Ascending aorta (tissue), 2 donors: ENCODE measurements at places on chromosomes 6 and 20. TPM values are rescaled to one million over a fixed set of nuclear protein-coding genes. Genes with fewer than 3 reads are reported as not detected.

DNA sequence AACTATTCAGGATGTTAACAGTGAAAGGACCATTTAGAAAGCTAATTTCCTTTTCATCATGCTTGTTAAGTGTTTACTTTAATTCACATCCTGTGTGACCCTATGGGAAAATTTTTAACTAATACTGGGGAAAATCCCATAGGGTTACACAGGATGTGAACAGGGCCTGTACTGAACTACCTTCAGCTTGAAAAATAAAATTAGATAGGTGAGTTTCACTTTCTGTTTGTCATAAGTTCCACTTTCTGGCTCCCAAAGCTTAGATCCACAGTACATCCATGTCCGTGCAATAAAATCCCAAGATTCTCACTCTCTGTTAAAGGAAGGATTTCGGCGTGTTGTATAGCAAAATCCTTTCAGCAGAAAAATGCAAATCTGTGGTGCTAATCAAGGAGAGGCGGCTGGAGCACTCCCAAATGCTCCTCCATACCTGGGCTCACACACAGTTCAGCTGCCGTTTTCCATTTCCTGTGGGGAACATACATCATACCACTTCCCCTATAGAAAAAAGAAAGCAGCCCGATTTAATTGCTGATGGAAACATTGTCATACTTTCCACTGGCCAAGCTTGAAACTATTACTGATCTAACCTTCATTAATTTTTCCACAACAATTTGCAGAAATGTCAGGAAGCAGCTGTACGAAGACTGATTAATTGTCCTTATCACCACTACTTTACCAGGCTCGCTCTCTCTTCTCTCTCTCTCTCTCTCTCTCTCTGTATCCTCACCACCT lies 125.2 kb downstream of the HIVEP2 start:
- no peak for DNase-seq

Gene DLL1
- 16.5 TPM for total RNA-seq

GRCh38 chr20:13029687-13030375 lies 21.1 kb downstream of the SPTLC3 start:
- peak; percentile 70 for DNase-seq

Gene MAFB
- total RNA-seq: 84.6 TPM

Gene HS3ST5
- not detected for total RNA-seq

GRCh38 chr6:45047573-45047972 lies 280.6 kb upstream of the RUNX2 start:
- DNase-seq: no peak

GRCh38 chr20:37898233-37899104 lies 4.5 kb upstream of the VSTM2L start:
- no peak for DNase-seq

- DNase-seq: no peak
Measured at GRCh38 chr6:29603930-29604329, 19.0 kb downstream of the OR2H2 start.

Gene BCAS4
- 0.85 TPM for total RNA-seq

DNA sequence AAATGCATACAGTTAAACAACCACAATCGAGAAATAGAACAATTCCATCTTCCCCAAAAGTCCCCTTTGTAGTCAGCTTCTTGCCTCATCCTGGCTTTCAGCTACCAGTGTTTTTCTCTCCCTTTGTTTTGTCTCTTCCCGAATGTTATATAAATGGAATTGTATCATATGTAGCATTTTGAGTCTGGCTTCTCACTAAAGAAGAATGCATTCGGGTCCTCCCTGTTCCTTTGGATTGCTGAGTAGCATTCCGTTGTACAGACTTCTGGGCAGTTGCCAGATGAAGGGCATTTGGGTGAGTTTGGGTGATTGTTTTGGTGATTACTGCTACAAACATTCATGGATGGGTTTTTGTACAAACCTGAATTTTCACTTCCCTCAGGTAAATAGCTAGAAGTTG lies 27.8 kb downstream of the PRPH2 start:
- no peak for DNase-seq

DNA sequence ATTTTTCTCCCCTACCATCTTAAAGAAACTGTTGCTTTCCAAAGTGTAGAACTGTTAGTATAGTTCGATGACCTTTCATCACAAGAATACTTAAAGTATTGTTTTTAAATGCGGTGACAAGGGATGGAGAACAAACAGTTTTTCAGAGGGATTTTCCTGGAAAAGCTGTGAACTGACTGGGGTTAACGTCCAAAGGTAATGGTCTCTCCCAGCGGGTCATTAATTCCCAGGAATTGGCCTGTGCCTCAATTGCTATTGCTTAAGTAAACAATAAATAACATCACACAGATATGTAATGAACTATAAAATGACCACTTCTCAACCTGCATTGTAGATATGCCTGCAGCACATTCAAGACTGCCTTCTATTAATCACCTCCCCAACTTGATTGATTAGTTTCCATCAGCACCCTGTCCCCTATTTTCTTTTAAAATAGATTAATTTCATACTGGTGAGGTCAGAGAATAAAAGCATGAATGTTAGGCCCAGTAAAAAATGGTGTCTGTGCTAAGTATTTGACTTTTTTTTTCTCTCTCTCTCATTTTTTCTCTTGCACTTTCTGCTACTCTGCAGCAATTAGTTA lies 268.2 kb downstream of the SAMD5 start:
- no peak for DNase-seq

DNA sequence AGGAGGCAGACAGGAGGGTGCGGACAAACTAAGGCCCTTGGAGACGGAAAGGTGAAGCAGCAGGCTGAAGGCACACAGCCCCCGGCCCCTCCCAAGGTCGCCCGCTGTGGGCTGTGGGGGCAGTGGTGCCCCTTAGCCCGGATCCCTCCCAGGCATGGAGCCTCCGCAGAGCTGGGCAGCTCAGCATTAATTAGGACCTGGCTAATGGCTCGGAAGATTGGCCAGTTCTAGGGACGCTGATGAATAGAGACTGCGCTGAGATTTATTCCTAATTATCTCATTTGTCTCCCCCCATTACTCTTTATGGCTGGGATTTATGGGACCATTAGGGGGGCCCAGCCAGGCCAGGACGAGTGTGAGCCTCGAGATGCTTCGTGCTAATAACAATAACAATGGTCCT lies 20.4 kb downstream of the MDFI start:
- no peak for DNase-seq

GRCh38 chr6:159092631-159093030 lies 47.8 kb upstream of the TAGAP start:
- DNase-seq: no peak

DNA sequence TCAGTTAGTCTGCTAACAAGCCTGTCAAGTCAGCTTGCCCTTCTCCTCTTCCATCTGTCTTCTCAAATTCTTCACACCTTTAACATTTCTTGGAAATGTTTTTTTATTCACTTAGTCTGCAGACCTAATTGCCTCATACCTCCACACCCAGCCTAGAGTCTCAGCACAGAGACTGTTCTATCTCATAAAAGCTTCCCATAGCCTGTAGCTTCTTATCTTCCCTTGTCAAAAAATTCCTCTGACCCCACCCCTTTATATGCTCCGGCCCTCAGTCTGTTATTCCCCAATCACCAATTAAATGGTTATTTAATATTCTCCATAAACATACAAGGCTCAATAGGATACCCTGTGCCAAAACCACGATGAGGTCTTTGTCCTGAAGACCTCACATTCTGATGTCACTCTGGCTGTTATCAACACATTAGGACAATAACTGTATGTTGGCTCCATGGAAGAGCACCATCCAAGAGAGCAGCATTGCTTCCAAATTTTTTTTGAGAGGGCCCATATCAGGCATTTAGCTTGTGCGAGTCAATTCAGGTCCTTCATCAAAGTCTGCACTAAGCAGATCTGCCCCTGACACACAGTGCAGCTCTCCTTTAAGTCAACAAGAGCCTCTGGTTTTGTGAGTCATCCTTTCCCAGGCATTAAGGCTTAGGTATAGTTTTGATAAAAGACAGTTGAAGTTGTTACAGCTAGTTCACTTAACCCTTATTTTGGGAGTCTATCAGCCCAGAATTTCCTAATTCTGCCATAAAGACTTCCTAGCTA lies 83.2 kb upstream of the TBX18 start:
- no peak for DNase-seq

DNA sequence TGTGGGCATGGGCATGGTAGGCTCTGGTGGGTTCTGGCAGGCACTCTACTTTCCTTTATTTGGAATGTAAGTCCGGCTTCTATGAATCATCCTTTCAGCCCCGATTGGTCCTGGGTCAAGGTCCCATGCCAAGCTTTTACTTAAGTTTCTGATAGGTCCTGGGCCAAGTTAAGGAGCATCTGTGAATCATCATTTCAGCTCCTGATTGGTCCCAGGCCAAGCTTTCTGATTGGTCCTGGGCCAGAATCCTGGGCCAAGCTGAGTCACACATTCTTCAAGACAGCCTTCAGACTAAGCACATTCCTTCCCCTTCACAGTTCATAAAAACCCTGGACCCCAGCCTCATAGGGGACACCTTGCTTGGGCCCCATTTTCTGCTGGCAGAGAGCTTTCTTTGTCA lies 231.0 kb upstream of the EYS start:
- no peak for DNase-seq

Gene HMGCLL1
- 0.21 TPM for total RNA-seq

Gene SCAND1
- total RNA-seq: 146 TPM

- DNase-seq: no peak
Measured at GRCh38 chr20:5448449-5449118, 131.8 kb upstream of the PROKR2 start.

Gene ZC2HC1B
- not detected for total RNA-seq

Gene CLIC5
- total RNA-seq: 7.6 TPM

Gene PLTP
- total RNA-seq: 909 TPM

Gene GPX5
- total RNA-seq: not detected

- DNase-seq: no peak
Measured at GRCh38 chr6:129099696-129100095, 216.8 kb downstream of the LAMA2 start.

DNA sequence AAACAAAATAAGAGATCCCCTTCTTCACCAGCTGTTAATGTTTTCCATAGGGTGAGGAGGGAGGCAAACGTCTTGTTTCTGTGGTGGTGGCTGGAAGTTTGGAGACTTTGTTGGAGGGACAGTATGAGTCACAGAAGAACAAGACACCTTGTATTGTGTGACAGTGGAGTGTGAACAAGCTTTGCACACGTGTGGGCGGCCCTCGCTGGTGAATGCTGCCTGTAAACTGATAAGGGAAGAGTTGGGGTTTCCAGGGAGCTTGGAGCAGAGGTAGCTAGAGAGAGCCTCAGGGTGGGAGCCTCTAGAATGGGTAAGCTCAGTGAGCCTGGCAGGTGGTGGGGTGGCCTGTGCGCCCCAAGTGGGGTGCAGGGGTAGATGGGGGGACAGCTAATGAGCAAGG lies 78.3 kb downstream of the ZDHHC14 start:
- DNase-seq: no peak
